Thoracic aorta (tissue), 2 donors: ENCODE measurements at places on chromosomes 3 and 15.

DNA sequence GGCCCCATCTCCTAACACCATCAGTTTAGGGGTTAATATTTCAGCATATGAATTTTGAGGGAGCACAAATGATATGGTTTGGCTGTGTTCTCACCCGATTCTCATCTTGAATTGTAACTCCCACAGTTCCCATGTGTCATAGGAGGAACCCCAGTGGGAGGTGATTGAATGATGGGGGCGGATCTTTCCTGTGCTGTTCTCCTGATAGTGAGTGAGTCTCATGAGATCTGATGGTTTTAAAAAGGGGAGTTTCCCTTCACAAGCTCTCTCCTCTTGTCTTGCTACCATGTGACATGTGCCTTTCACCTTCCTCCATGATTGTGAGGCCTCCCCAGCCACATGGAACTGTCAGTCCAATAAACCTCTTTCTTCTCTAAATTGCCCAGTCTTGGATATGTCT, 73.8 kb upstream of the TJP1 start:
- no peak for DNase-seq

DNA sequence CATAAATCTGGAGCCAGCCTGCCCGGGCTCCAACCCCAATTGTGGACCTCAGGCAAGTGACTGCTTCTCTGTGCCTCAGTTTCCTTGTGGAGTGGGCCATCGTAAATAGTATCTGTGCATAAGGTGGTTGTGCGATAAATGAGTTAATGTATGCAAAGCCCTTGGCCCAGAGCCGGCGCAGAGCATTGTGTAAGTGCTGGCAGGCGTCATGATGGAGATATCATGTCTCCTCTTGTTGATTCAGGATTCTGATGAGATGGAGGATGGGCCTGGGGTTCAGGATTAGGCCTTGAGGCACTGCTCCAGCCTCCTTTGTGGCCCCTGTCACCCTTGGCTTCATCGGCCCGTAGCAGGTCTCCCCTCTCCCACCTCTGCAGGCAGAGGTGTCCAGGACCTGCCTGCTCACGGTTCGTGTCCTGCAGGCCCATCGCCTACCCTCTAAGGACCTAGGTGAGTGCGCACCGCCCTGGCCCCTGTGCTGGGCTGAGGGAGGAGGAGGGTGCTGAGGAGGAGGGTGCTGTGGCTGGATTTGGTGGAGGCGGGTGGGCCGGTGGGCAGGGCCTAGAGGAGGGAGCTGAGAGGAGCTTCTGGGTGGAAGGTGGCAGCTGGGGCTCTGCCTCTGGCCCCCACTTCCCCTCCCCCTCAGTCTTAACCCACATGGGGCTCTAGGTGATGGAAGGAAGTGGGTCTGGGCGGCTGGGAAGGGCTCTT, 1.3 kb downstream of the PLA2G4B start:
- DNase-seq, result no peak

DNA sequence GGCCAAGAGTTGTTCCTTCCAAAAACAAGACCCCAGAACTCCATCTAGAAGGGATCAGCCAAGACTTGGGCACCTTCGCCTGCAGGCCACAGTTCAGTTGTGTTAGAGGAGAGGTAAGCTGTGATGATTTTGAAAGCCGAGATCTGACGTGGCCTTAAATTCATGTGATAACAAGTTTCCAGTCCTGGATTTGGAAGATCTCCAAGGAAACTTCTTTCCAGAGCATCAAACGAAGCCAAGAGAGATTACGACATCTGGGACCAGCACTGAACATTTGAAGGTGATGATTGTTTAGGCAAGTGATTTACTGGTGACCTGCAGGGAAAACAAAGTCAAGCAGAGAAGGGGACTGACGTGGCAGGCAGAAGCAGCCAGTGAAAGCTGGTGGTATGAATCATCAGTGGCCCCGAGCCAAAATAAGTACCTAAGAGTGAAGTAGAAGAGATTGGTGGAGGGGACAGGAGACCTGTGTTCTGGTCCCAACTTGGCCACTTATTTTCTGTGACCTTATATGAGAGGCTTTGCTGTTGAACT, 339.0 kb upstream of the PROK2 start:
- DNase-seq, result peak; percentile 82

DNA sequence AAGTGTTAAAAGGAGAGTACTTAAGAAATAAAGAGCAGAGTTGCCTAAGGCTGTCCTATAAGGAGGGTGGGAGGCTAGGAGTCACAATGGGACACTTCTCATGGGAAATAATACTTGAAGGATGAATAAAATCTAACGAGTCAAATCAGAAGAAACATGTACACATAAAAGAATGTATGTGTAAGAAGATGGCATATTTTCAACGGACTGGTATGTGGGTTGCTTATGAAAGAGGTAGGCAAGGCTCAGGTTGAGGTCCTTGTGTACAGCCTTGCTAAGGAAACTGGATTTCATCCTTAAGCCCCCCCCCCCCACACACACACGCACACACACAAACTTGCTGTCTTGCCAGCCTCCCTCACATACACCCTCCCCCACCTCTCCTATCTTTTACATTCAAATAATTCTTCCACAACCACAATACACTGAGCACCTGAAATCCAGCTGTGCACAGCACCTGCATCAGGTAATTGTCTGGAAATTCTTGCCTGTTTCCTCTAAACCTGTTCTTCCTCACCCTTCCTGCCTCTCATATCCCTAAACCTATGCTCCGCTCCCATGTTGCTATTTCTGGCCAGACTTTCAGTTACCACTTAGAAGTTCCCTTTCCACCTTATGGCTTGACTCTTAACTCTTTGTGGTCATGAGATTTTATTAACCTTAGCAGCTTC, 79.2 kb downstream of the FMN1 start:
- DNase-seq, result no peak

- no peak for DNase-seq
Measured at GRCh38 chr3:159843840-159844730, 144.6 kb upstream of the IL12A start.

GRCh38 chr3:127959873-127960272, 44.8 kb downstream of the KBTBD12 start:
- no peak for DNase-seq

GRCh38 chr3:8856721-8857120, 87.3 kb upstream of the OXTR start:
- no peak for DNase-seq

- no peak for DNase-seq
Measured at GRCh38 chr3:37054370-37054769, 61.1 kb downstream of the MLH1 start.

DNA sequence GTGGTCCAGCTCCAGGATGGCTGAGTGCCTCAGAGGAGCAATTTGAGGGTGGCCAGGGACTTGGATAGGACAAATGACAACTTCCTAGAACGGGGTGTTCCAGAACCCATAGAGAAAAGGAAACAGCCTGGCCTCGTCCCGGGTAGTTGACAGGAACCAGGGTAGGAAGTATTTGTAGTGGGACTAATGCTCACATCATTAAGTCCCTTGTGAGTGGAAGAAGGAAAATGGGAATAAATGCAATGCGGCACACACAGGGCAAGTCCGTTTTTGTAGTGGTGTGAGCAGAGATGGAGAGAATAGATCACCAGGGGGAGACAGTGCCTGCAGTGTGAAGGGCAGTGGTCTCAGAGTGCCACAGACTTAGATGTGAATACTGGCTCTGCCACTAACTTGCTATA, 19.6 kb downstream of the TIMP4 start:
- no peak for DNase-seq

GRCh38 chr3:5305684-5305989, 118.1 kb downstream of the EDEM1 start:
- no peak for DNase-seq

DNA sequence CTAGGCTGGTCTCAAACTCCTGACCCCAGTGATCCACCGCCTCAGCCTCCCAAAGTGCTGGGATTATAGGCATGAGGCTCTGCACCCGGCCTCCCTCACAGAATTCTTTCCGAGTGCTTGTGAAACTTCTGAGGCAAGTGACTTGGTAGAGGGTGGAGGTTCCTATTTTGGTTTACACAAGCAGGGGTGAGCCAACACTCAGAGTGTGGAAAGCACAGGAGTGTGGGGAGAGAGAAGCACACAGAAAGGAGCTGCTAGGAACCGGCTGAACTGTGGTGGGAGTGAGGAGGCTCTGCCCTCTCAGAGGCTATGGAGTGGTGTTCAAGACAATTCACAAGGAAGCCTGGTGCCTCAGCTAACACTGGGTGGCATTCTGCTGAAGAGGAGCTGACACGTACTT, 7.7 kb downstream of the CAPN3 start:
- DNase-seq, result no peak

- no peak for DNase-seq
Measured at GRCh38 chr3:156513619-156514018, 41.3 kb downstream of the SSR3 start.

- no peak for DNase-seq
Measured at GRCh38 chr15:84778194-84778593, 29.8 kb downstream of the ZNF592 start.

DNA sequence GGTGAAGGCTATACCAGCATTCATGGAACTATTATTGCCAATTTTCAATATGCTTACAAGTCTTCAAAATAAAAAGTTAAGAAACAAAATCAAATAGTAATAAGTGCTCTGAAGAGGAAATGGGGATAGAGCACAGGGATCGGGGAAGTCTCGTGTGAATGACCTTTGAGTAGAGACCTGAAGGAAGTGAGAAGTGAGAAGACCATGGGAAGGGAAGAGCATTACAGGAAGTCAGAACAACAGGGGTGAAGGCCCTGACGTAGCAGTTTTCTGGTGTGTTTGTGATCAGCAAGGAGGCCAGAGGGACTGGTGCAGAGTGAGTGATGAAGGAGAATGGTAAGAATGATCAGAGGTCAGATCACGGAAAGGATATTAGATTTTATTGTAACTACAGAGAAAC, 48.1 kb downstream of the STAC start:
- DNase-seq, result no peak

DNA sequence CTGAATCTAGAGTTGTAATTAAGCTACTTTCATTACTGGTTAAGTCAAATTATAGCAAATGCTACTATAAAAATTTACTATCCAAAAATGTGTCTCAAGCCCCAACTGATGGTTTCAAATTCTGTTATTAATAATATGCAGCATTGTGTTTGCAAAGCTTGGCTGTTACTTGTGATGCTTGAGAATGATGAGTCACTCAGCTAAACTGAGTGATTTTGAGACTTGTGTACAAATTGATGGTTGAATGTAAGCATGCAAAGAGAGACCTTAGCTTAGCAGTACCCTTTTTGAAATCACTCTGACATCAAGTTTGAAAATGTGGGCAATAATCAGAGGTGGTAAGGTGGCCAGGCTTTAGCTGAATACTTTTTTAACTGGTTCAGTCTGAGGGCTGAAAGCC, 27.6 kb downstream of the OPA1 start:
- DNase-seq, result no peak

DNA sequence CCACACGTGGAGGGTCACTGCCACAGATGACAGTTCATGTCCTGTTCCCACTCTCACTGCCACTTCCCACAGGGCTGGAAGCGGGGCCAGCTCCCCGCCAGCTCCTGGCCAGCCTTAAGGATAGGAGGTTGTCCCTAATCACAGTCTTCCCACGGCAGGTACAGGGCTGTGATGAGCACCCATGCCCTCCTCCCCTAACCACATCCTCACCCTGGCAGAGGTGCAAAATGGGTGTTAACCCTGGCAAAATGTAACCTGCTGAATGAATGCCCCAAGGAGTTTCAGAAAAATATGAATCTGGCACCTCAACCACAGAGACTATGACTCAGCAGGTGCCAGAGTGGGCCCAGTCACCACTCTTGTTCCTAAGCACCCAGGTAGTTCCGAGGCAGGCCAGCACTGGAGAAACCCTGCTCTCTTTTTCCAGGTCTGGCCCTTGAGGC, 185.1 kb upstream of the TPM1 start:
- no peak for DNase-seq

GRCh38 chr3:148604270-148605085, 93.2 kb upstream of the AGTR1 start:
- no peak for DNase-seq

GRCh38 chr3:13530241-13531009, 18.5 kb upstream of the FBLN2 start:
- DNase-seq, result no peak

DNA sequence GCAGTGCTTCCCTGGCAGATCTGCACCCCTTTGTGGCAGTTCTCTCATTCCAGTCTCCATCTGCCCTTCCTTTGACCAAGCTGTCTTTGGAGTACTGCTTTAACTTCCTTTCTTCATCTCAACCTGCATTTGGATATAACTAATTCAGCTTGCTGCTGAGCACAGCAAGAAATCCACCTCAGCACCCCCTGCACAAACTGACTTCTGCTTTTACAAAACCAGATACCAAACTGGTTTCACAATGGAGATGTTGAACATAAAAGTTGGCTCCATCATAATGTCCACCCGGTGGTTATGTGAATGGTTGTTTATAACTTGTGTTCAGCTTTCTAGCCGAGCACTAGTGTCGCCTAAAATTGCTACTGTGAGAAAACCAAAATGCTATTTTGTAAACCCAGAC, 341.1 kb upstream of the SEMA6D start:
- DNase-seq, result no peak

DNA sequence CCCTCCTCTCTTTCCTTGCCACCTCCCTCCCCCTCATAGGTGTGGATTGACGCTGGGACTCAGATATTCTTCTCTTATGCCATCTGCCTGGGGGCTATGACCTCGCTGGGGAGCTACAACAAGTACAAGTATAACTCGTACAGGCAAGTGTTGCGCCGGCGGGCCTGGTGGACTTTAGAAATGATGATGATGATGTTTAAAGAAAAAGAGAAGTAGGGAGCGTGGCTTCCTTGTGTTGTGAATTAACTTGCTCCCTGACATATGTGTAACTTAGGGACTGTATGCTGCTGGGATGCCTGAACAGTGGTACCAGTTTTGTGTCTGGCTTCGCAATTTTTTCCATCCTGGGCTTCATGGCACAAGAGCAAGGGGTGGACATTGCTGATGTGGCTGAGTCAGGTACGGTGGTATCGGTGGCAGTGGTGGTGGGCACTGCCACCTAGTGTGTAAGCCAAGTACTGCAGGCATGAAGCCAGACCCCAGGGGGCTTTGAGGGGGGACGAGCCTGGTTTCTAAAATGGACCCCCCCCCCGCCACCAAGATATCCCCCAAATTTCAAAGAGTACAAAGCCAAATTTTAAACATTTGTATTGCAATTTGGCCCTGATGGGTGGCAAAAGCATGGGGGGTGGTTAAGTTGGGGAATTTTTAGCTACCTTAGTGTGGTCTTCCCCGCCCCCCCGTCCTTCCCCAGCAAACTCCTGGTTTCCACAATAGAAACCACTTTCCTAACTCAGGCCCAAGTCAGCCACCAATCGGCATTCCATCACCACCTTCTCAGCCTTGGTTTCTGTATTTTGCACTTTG, 65.6 kb downstream of the SLC6A6 start:
- no peak for DNase-seq

- no peak for DNase-seq
Measured at GRCh38 chr3:123295901-123296250, 94.1 kb downstream of the SEC22A start.

- no peak for DNase-seq
Measured at GRCh38 chr3:172546628-172547214, 23.5 kb upstream of the TNFSF10 start.

DNA sequence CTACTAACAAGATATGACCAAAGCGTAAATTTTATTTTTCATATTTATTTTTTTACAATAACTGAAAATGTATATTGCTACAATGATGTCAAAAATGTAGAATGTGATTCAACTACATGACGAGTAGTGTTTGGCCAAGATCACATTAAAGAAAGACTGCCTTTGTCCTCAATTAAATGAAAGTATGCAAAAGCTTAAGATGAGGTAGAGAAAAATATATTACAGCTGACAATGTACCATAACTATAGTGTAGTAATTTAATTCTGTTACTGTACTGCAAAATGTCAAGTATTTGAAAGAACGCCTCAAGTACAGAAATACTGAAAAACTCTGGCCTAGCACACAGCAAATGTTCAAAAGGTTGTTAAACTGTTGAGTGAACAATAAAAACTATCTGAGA, 9.7 kb downstream of the PRICKLE2 start:
- no peak for DNase-seq

GRCh38 chr3:170497207-170498095, 78.8 kb downstream of the CLDN11 start:
- no peak for DNase-seq
